Mesothelial cell of epicardium (in vitro differentiated cells): ENCODE measurements at places on chromosomes 4 and X.

- no peak for DNase-seq
These were observed 17.2 kb upstream of the SPCS3 start for GRCh38 chr4:176302283-176303275.

GRCh38 chrX:116417968-116418367 is 18.4 kb upstream of the SLC6A14 start:
- no peak for DNase-seq

- DNase-seq: no peak
These were observed 80.7 kb downstream of the ZAR1 start for GRCh38 chr4:48570646-48571220.

DNA sequence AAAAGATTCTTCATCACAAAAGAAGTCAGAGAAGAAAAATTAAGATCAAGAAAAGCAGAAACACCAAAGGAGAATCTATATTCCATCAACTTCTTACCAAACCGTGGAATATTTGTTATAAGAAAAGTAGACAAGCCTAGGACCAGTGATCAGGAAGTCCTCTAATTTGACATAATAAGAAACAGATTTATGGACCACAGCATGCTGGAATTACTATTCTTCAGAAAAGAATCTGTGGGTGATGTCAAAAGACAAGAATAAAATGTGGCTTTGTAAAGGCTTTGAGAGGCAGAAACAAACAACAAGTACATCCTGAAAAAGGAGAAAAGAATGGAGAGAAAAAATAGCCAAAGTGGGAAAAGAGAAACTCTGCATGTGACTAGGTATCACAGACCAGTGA is 123.3 kb downstream of the SLC10A7 start:
- DNase-seq: no peak

DNA sequence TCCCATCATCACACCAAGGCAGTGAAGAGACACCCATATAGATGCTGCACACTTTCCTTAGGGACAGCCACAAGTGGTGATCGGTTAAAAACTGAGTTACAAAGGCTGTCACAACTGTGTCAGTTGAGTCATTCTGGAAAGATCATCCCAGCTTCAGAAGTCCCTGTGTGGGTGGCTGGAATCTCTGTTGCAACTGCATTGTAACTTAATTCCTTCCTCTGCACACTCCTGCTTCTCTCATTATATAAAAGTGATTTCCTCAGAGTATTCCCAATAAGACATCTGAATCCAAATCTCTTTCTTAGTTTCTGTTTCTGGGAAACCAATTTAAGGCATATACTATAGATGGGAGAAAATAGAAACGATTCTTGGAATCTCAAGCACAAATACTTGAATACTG is 88.1 kb downstream of the FSTL5 start:
- no peak for DNase-seq
